ENCODE measurements at places on chromosomes 4 and X.
A peak's percentile ranks its signal among the peaks of the same experiment; 100 is the strongest.

- DNase-seq, result no peak
Measured at GRCh38 chr4:1293991-1294390, 4.3 kb downstream of the MAEA start.

GRCh38 chr4:1590244-1590643 is 93.9 kb downstream of the FAM53A start:
- no peak for DNase-seq

GRCh38 chr4:69098470-69098869 is 2.2 kb downstream of the UGT2B7 start:
- no peak for DNase-seq

DNA sequence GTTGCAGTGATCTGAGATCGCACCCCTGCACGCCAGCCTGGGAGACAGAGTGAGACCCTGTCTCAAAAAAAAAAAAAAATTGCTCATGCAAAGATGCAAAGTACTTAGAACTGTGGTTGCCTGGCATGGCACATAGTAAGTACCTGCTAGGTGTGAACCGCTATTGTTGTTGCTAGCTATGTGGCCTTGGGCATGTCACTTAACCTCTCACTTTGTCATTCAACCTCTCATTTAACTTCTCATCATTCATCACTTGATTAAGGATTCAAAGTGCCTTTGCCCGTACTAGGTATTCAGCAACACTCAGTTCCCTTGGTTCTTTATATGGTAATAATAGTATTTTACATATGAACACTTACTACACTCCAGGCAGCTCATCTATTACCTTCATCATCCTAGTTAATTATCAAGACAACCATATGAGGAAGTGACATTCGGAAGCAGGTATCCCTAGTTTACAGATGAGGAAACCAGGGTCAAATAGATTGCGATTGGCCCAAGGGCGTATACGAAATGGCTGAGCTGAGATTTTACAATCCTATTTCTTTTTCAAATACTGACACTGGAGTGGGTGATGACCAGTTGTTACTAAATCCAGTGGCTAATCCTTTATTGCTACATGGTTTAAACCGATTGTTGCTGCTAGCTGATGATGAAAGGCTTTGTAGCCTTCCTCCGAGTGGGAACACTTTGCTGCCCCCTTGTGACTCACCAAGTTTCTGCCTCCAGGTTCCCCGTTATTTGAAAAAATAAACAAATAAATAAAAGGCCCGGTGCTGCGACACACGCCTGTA is 28.8 kb upstream of the SOWAHD start:
- peak; percentile 1 for DNase-seq

DNA sequence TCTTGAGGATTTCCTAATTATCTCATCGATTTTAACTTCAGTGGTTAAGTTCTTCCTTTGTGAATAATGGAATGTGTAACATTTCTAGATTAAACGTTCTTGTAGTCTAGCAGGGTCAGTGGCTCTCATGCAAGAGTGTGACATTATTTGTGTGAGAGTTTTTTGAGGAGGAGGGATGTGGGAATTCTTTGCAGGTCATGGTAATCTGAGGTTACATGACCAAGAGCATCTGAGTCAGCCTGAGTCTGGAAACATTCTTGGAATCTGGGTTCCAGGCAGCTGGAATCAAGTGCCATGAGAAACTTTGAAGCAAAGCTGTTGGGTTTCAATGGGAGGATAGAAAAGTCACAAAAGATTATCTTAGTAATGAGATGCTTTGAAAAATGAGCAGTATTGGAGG is 49.5 kb downstream of the GK start:
- no peak for DNase-seq

- no peak for DNase-seq
Measured at GRCh38 chr4:77052352-77052751, 23.4 kb downstream of the CCNI start.

DNA sequence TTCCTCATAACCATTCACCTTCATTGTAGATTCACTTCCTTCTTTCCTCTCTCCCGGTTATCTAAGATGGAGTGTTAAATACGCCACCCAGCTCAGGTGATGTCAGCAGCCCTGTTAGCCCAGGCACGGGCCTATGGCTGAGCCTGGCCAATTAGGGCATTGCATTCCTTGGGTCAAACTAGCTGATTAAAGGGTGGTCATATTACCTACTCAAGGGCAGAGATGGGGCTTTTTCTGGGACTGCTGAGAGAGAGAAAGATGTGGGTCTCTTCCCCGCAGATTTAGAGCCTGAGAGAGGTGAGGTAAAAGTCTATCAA is 39.9 kb upstream of the AFAP1 start:
- no peak for DNase-seq

GRCh38 chrX:97132664-97133415 is 249.1 kb downstream of the RPA4 start:
- no peak for DNase-seq

DNA sequence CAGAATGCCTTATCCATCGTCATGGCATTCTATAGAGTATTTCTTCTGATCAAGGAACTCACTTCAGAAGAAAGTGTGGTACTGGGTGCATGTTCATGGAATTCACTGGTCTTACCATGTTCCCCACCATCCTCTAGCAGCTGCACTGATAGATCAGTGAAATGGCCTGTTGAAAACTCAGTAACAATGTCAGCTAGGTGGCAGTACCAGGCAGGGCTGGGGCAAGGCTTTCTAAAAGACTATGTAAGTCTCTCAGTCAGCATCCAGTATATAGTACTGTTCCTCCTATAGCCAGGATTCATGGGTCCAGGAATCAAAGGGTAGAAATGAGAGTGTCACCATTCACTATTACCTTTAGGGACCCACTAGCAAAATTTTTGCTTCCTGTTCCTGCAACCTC is 15.8 kb upstream of the LDB2 start:
- DNase-seq, result no peak

- DNase-seq, result no peak
Measured at GRCh38 chrX:42090395-42090794, 167.0 kb upstream of the CASK start.

DNA sequence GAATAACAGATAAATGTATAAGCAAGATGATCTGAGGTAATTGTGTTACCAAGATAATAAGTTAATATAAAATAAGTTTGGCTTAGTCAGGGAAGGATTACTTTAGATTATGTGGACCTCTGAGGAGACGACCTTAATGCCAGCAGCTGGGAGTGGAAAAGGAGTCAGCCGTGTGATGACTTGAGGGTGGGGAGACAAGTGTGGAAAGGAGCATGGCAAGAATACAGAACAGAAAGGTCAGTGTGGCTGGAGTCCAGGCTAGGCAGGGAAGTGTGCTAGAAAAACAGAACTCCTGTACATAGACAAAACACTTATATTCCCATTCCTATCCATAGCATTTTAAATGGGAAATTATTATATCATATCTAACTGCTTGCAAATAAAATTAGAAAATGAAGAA is 138.8 kb downstream of the PDLIM5 start:
- DNase-seq, result no peak

DNA sequence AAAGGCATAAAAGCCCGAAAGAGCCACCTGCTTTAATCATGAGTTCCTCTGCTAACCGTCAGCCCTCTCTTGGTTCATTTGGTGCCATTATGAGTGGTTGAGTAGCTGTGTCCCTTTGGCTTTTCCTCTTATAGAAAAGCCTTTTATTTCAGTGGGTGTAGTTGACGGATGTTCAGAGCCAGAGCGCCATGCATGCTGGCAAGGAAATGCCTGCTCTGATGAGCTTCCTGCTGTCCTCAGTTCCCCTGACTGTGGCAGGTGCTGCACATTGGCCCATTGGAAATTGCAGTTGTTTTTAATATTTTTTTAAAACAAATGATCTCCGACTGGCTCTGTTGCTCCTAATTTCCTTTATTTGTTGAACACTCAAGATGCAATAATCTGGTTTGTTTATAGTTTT is 77.3 kb upstream of the LIMCH1 start:
- no peak for DNase-seq

DNA sequence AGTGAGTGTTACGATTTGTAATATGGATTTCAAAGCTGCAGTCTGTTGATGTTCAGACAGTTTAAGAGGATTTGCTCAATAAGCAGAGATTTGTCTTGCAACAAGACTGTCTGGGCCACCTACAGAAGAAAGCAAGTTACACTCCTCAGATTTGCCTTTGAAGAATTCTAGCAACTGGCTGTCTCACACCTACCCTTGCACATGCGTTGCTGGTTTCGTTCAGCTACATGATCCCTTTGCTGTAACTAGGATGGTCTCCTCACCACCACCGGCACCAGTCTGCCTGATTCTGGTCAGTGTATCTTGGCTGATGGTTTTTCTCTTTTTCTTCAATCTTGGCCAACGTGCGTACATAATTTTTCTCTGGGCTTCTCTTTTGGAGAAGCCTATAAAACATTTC is 172.7 kb upstream of the LCORL start:
- DNase-seq, result no peak

GRCh38 chr4:158202481-158202880 is 7.8 kb upstream of the TMEM144 start:
- no peak for DNase-seq

- DNase-seq, result no peak
Measured at GRCh38 chr4:52910115-52910514, 48.0 kb downstream of the RASL11B start.

GRCh38 chr4:23686169-23686897 is 203.5 kb downstream of the PPARGC1A start:
- DNase-seq, result no peak

GRCh38 chr4:147078875-147079658 is 133.4 kb upstream of the TTC29 start:
- no peak for DNase-seq

- DNase-seq, result no peak
Measured at GRCh38 chr4:23952258-23952657, 62.4 kb upstream of the PPARGC1A start.

DNA sequence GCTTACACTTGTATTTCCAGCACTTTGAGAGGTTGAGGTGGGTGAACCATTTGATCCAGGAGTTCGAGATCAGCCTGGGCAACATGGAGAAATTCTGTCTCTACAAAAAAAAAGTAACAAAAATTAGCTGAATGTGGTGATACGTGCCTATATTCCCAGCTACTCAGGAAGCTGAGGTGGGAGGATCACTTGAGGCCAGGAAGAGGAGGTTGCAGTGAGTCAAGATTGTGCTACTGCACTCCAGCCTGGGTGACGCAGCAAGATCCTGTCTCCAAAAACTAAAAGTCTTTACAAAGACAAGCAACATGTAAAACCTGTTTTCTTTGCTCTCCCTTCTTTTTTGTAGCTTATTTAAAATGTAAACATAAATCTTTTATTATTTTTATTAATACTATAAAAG is 1156.1 kb downstream of the FAT4 start:
- DNase-seq, result no peak

GRCh38 chr4:155371432-155372043 is 5.2 kb downstream of the MAP9 start:
- no peak for DNase-seq

DNA sequence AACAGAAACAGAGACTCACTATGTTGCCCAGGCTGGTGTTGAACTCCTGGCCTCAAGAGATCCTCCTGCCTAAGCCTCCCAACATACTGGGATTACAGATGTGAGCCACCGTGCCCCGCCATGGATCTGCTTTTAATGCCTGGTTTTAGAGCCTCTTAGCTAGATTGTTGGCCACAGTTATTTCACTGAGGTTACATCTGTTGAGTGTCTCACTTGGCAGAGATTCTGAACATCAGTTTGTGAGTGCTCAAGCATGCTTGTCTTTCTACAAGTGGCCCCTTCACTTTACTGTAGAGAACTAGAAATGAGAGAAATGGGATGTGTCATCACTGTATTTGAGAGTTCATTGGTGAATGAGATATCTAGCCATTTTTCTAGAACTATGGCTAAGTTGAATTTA is 218.5 kb downstream of the APBB2 start:
- DNase-seq, result no peak

DNA sequence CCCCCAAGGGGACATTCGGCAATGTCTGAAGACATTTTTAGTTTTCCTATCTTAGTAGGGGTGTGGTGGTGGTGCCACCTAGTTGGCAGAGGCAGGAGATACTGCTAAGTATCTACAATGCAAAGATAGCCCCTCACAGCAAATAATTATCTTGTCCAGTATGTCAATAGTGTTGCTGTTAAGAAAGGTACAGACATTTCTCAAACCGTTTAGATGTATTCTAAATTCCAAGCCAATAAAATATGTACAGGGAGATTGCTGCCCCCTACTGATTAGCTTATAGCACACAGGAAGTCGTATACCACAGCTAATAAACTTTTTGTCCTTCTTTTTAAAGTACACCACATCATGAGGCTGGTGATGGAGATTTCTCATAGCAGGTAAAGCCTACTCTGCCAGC is 260.5 kb downstream of the TMA16 start:
- no peak for DNase-seq

DNA sequence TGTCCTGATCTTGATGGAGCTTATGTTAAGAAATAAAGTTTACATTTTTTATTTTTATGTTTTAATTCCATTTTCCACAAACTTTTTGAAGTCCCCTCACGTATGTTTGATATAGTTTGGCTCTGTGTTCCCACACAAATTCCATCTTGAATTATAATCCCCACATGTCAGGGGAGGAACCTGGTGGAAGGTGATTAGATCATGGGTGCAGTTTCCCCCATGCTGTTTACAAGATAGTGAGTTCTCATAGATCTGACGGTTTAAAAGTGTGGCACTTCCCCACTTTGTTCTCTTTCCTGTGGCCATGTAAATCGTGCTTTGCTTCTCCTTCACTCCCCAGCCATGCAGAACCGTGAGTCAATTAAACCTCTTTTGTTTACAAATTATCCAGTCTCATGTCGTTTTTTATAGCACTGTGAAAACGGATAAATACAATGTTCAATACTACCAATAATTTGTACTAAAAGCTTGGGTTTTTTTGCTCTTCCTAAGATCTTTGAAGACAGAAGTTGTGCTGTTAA is 89.8 kb downstream of the PAPSS1 start:
- no peak for DNase-seq

GRCh38 chrX:26952213-26952612 is 510.9 kb downstream of the PPP4R3C start:
- DNase-seq, result no peak

DNA sequence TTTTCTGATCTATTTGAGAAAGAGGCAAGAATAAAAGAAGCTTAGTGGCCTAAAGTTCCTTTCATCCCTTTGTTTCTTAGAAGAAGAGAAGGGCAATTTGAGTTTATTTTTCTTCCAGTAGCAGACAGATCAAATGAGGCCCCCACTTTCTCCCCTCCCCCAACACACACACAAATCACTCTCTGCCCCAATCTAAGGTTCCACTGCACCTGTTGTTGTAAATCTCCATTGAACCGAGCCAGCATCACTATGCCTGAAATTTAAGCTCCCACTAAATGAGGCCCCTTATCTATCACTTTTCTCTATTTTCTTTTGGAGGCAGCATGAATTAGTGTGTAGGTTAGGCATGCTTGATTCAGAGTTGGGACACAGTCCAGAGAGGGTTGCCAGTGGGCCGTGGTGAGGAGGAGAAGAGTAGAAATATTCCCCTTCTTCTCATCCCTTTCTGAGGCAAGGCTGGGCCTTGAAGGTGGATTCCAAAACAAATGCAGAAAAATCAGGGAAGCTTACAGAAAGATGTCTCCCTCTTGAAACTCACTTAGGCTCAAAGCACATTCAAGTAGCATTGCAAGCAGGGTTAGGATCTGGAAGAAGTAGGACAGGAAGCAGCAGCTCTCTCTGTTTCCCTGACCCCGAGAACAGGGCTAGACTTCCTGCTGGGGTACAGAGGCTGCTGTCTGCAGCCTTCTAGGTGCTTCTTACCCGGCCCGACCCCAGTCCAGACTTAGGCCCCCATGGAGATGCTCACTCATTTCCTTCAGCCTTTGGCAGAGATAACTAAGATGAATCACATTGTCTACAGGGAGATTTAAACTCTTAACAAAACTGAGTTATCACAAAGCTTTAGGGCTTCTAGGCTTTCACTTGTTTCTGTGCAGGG is 70.7 kb downstream of the RASL11B start:
- DNase-seq, result no peak

- no peak for DNase-seq
Measured at GRCh38 chrX:121902463-121902862, 855.1 kb downstream of the GLUD2 start.

- DNase-seq, result no peak
Measured at GRCh38 chrX:8484360-8484949, 19.8 kb downstream of the VCX3B start.

All from T1000 (cell line).